ENCODE measurements at places on chromosomes 1 and 21.

GRCh38 chr1:209743145-209743482 is 12.7 kb upstream of the TRAF3IP3 start:
- DNase-seq = no peak

GRCh38 chr1:204520834-204521709 is 4.9 kb downstream of the MDM4 start:
- DNase-seq = peak; percentile 35

- DNase-seq = no peak
Observed at GRCh38 chr1:30888391-30888790, 20.2 kb downstream of the SDC3 start.

- DNase-seq = no peak
Observed at GRCh38 chr1:79595931-79596330, 589.4 kb upstream of the ADGRL4 start.

DNA sequence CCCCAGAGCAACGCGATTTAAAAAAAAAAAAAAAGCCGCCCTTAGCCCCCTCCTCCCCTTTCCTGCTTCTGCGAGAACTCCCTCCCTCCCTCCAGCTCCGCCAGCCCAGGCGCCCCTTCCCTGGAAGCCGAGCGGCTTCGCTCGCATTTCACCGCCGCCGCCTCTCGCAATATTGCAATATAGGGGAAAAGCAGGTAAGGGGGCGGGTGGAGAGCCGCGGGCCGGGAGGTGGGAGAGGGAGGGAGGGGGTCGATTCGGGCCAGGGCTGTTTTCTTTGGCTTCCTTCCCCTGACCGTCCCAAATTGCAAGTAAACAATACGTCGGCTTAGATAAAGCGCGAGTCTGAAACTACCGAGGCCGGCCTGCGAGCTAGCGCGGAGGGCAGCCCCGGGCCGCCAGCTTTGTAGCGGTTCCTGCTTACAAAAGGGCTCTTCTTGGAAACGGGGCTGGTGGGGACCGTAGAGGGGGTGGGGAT is 408 bp downstream of the LMO4 start:
- peak; percentile 24 for DNase-seq
